Stimulated activated naive B cell treated with anti-CD40 and anti-IgM and Interleukin-4, amounts not matched to agents 10 μg/mL and 1 μg/mL and 100 μg/mL, for 72 hours (primary cell): ENCODE measurements at places on chromosomes 16 and 17.

DNA sequence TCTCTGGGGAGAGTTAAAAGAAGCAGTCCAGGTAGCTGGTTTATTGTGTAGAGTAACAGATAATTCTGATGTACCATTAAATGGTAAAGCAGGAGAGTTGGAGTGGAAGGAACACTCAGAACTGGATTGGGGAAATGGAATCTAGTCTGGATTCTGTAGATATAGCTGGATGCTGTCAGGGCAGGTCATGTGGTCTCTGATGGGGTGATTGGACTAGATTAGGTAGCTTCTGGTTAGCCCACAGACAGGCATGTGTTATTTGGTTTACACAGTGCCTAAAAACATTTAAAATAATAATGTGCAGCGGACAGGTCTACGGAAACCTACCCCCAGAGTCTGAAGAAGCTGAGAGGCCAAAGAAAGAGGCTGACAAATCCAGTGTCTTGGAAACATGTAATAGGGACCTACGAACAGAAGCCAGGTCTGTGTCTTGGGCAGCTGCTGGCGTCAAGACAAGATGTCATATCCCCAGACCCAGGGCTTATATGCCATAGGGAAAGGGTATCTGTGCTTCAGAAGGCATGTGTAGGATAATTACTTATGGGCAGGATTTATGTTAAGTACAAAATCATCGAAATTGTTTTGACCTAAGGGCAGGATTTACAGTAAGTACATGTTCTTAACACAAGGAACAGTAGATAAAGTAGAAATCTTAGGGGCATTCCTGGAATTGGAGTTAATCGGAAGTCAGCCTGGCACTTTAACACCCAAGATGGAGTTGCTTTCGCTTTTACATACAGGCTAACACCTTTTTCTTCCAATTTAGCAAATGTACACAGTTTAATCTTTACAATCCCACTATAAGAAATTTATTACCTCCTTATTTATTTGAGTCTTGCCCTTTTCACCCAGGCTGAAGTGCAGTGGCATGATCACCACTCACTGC lies 12.4 kb downstream of the LUC7L3 start:
- H3K36me3 ChIP-seq, result peaks cover 15% of the 10 kb centered on the region
- H3K27ac ChIP-seq, result peak overlapping the region; percentile 60
- H3K27me3 ChIP-seq, result no peaks in the 10 kb centered on the region
- no peak overlapping the region for H3K4me3 ChIP-seq

- H3K4me1 ChIP-seq, result peaks cover 21% of the 10 kb centered on the region
- H3K4me3 ChIP-seq, result no peak overlapping the region
- no peak overlapping the region for H3K27ac ChIP-seq
- DNase-seq, result no peak
- no peaks in the 10 kb centered on the region for H3K36me3 ChIP-seq
- H3K27me3 ChIP-seq, result no peaks in the 10 kb centered on the region
Observed at GRCh38 chr16:88349903-88350900, 32.6 kb upstream of the ZNF469 start.

DNA sequence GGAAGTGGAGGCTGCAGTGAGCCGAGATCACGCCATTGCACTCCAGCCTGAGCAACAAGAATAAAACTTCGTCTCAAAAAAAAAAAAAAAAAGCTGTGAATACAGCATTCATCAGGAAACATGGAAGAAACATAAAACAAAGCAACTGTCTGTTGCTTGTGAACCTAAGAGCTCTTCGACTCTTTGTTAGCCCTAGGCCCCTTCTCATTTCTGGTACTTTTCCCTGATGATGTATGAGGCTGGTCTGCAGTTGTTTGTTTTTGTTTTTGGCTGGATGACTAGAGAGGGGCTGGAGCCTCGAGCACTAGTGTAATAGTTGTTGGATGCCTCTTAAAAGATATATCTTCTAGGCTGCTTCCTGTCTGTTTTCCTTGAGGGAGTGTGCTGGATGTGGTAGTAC lies 113.5 kb downstream of the MAP2K6 start:
- no peaks in the 10 kb centered on the region for H3K27me3 ChIP-seq
- no peak for DNase-seq
- H3K4me1 ChIP-seq, result peaks cover 8% of the 10 kb centered on the region
- H3K36me3 ChIP-seq, result peaks cover 32% of the 10 kb centered on the region

DNA sequence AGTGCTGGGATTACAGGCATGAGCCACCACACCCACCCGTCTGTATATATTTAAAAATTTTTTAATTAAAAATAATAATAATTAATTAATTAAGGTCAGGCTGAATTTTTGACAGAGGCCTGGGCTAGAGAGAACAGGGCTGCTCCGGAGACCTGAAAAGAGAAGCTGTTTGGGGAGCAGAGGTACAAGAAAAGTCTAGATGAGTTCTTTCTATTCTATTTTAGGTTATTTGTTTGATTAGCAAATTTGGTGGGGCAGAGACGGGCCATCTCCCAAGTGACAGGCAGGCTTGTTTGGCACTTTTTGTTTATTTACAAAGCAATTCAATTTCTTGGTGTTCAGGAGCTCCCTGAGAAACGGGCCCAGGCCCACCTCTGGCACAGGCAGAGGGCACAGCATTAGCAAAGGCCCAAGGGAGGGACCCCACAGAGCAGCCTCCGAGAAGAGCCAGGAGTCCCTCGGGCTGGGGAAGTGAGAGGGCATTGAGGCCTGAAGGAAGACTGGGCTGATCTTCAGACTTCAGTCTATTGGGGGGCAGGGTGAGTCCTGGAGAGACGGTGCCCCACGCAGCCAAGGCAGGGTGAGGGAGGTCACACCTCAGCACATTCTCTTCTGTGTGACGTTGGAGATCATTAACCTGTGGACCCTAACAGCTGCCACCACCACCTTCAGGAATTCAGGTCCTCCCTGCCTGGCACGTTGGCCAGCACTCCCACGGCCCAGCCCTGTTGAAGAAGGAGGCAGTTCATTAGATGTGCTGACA lies 10.8 kb upstream of the RIPOR1 start:
- H3K27me3 ChIP-seq, result no peaks in the 10 kb centered on the region
- peaks cover 27% of the 10 kb centered on the region for H3K36me3 ChIP-seq
- peak overlapping the region; percentile 96 for H3K27ac ChIP-seq
- peak; percentile 84 for DNase-seq
- H3K4me3 ChIP-seq, result peak overlapping the region; percentile 94
- H3K4me1 ChIP-seq, result peaks cover 82% of the 10 kb centered on the region

DNA sequence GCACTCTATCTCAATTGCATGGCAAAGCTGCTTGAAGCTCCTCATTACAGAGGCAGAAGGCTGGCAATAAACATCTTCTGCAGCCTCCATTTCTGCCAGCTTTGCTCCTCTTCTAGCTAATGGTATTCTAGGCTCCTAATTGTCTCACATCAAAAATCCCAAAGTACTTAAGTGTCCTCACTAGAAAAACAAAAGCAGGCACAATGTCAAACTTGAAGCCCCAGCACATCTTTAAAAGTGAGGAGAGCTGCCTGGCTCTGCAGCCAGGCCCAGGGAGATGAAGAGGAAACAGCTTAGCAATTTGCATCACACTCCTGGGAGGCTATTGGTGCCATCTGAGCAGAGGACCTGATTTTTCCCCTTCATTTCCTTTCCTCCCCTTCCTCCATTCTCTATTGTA lies 197.1 kb downstream of the KCNJ2 start:
- no peak overlapping the region for H3K27ac ChIP-seq
- H3K36me3 ChIP-seq, result no peaks in the 10 kb centered on the region
- H3K4me1 ChIP-seq, result peaks cover 7% of the 10 kb centered on the region
- H3K4me3 ChIP-seq, result no peak overlapping the region
- no peak for DNase-seq
- peaks cover 14% of the 10 kb centered on the region for H3K27me3 ChIP-seq

DNA sequence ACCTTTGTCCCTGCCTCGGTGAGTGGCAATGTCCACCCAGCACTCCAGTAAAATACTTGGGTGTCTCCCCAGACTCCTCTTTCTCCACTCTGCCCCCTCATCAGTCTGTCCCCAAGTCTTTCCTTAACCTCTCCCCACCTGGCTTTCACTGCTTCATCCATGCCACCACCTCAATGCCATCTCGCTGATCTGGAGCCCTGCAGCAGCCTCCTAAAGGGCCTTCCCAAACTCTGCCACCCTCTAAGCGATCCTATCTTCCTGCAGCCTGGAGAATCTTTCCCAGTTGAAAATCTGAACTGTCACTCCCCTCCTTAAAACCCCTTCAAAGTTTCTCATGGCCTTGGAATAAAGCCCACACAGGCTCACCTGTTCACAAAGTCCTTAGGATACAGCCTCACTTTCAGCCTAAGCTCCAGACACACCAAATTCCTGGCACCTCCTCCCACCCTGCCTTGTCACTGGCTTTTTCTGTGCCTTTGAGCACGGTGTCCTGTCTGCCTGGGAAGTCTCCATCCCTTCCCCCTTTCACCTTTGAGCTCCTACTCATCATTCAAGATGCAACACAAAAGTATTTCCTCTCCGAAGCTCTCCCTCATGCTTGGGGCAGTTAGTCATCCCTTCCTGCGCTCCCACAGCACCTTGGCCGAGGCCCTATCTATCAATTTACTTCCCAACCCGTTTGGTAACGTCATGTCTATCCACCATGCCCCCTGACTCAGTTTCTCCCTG lies 2.8 kb downstream of the WNK4 start:
- peaks cover 18% of the 10 kb centered on the region for H3K36me3 ChIP-seq
- H3K27ac ChIP-seq, result peak overlapping the region; percentile 10
- DNase-seq, result no peak
- H3K27me3 ChIP-seq, result peaks cover 82% of the 10 kb centered on the region

DNA sequence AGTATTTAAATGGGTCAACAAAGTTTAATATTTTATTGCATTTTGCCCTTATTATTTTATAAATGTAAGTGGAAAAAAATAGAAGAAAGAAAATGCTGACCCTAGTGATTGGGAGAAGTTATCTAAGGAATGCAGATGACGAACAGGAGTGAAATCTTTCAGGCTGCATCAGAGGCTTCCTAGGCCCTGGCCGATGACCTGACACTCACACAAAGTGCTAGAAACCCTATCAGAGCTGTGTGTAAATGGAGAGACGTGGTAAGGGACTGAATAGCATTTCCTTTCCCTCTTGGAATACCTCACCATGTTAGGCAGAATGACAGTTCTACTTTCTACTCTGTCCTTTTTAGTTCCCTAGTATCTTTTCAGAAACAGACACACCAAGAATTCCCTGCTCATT lies 44.9 kb upstream of the CNEP1R1 start:
- no peak for DNase-seq
- no peaks in the 10 kb centered on the region for H3K4me1 ChIP-seq
- no peak overlapping the region for H3K27ac ChIP-seq
- no peaks in the 10 kb centered on the region for H3K36me3 ChIP-seq

GRCh38 chr17:46888727-46889126 lies 34.2 kb upstream of the GOSR2 start:
- H3K27me3 ChIP-seq, result peaks cover 44% of the 10 kb centered on the region
- no peaks in the 10 kb centered on the region for H3K36me3 ChIP-seq
- no peak overlapping the region for H3K27ac ChIP-seq
- DNase-seq, result no peak

- peaks cover 15% of the 10 kb centered on the region for H3K36me3 ChIP-seq
- DNase-seq, result peak; percentile 70
- H3K27me3 ChIP-seq, result peaks cover 19% of the 10 kb centered on the region
Observed at GRCh38 chr17:40358323-40359038, 6.1 kb downstream of the GJD3 start.

GRCh38 chr17:81869221-81870130 lies 1.7 kb downstream of the ARHGDIA start:
- peaks cover 40% of the 10 kb centered on the region for H3K4me1 ChIP-seq
- peak overlapping the region; percentile 96 for H3K27ac ChIP-seq

GRCh38 chr16:56747486-56748045 lies 17.6 kb downstream of the NUP93 start:
- H3K27me3 ChIP-seq, result no peaks in the 10 kb centered on the region
- DNase-seq, result no peak
- peaks cover 39% of the 10 kb centered on the region for H3K36me3 ChIP-seq
- H3K4me1 ChIP-seq, result peaks cover 41% of the 10 kb centered on the region
- H3K4me3 ChIP-seq, result no peak overlapping the region

- no peaks in the 10 kb centered on the region for H3K36me3 ChIP-seq
- H3K4me1 ChIP-seq, result peaks cover 20% of the 10 kb centered on the region
- peak within 1 kb of the TSS; percentile 60 for H3K27ac ChIP-seq
- no peak for DNase-seq
- H3K27me3 ChIP-seq, result peaks cover 24% of the 10 kb centered on the region
Observed at GRCh38 chr17:82333279-82334171, at the start of gene SECTM1. Gene SECTM1 (minus strand): TSS chr17:82333766. CDS start chr17:82327240, 6,526 bp downstream.

DNA sequence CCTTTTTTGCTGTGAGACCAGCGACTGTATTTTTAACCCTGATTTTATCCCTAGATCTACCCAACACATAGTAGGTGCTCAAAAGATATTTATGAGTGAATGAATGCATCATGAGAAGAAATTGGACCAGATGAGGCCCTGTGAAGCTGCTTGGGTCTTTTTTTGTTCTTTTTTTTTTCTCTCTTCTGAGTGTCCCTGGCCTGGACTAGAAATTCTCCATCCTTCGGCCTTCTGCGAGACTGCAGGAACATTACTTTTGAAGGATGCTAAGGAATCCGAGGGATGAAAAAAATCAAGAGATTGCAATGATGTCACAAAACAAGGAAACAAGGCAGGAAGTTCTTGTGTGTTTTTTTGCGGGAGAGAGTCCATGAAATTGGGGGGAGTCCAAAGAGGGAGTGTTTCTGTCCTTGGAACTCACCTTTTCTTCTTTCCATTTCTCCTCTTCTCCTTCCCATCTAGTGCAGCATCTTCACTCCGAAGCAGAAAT lies 560 bp upstream of the RUSF1 start:
- peaks cover 8% of the 10 kb centered on the region for H3K36me3 ChIP-seq
- H3K4me1 ChIP-seq, result peaks cover 27% of the 10 kb centered on the region
- peak overlapping the region; percentile 96 for H3K4me3 ChIP-seq
- no peaks in the 10 kb centered on the region for H3K27me3 ChIP-seq
- peak overlapping the region; percentile 90 for H3K27ac ChIP-seq

DNA sequence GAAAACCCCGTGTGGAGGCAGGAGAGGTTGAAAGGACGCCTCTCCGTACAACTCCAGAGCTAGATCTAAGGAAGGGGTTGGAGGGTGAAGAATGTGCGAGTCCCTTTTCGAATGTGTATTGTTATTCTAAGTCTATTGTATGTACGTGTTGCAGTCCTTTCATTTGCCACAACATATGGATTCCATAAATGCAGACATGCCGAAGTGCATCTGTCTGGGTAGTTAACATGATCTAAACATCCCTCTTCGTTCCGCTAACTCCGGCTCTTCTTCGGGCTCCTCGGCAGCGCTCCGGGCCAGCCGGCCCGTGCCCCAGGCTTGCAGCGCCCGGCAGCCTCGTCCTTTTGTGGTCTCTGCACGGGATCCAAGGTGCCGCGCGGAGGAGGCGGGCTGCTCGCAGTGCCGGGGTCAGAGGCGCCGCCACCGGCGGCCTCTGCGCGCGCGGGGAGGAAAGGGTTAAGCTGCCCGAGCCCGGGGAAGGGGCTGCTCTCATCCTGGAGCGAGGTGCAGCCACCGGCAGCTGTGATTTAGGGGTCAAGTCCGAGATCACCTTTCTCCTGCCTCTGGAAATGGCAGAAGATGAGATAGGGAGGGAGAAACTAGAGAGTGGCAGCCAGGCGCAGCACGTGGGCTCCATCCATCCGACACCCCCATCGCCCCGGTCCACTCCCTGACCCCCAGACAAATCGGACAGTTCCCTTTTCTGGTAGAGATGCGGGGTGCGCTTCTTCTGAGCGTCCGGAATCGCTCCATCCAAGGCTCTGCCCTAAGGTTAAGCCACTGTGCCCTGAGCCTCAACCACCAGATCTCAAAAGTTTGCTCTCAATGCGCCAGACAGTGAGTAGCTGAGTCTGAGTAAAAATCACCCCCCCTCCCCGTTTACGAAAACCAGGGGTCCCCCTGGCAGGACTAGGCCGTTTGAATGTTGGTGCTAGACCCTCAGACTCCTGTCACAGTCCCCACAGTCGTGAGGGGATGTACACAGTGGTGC lies 15.1 kb upstream of the ZFHX3 start:
- H3K27ac ChIP-seq, result peak overlapping the region; percentile 31
- peaks cover 27% of the 10 kb centered on the region for H3K4me1 ChIP-seq
- H3K4me3 ChIP-seq, result peak overlapping the region; percentile 58
- DNase-seq, result no peak
- peaks cover 60% of the 10 kb centered on the region for H3K27me3 ChIP-seq
